ENCODE measurements at places on chromosomes 4 and X. TPM values are rescaled to one million over a fixed set of nuclear protein-coding genes. Genes with fewer than 3 reads are reported as not detected.
A peak's percentile ranks its signal among the peaks of the same experiment; 100 is the strongest.

DNA sequence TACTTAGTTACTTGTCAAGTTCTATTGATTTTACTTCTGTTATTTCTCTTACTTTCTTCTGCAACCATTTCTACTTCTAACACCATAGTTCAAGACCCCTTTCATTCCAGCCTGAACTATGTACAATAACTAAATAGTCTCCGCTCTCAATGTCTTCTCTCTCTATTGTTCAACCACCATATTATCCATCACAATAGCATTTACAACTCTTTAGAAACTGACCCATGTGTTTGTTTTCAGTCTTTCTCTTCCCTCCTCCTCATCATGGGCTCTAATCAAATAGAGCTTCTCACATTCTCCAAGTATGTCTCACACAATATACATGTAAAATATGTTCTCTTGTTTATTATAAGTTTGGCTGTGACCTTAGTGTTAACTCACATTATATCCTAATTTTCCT, 143.6 kb downstream of the ZAR1 start:
- DNase-seq = no peak

DNA sequence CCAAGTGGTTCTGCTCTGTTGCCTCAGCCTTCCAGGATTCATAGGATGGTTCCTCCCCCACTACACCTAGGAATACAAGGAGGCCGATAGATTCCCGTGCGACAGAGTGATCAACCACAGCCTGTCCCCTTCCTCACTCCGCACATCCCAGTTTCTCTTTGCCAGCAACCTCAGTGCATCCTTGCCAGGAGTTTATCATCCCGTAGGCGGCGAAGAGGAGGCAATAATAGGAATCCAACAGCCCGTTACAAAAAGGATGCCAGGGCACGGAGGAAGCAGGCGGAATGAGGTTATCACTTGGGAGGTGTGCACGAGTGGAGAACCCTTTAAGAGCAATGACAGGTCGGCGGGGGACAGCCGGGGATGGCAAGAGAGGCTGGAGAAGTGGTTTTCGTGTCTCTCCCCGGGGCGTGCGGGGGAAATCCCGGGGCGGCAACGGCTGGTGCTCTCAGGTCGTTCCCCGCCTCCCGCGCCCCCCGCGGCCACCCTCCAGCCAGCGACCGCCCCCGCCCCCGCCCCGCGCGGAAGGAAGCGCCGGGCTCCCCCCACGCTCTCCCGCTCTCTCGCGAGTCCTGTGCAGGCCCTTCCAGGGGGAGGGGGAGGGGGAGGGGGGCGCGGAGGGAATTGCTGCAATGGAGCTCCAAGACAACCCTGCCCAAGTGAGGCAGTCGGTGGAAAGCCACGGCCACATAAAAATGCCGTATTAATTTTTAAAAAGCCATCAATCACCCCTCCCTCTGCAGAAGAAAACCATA, 1.6 kb downstream of the PPP3CA start:
- no peak for DNase-seq

- DNase-seq = no peak
These were observed 36.5 kb upstream of the NPFFR2 start for GRCh38 chr4:71995297-71995696.

GRCh38 chr4:142558851-142559250, 287.2 kb downstream of the INPP4B start:
- DNase-seq = no peak

GRCh38 chr4:110020646-110021443, 108.2 kb downstream of the EGF start:
- DNase-seq = no peak

GRCh38 chr4:144696376-144696775, 50.4 kb downstream of the HHIP start:
- no peak for DNase-seq

GRCh38 chr4:119977076-119977940, 89.3 kb downstream of the MAD2L1 start:
- no peak for DNase-seq

DNA sequence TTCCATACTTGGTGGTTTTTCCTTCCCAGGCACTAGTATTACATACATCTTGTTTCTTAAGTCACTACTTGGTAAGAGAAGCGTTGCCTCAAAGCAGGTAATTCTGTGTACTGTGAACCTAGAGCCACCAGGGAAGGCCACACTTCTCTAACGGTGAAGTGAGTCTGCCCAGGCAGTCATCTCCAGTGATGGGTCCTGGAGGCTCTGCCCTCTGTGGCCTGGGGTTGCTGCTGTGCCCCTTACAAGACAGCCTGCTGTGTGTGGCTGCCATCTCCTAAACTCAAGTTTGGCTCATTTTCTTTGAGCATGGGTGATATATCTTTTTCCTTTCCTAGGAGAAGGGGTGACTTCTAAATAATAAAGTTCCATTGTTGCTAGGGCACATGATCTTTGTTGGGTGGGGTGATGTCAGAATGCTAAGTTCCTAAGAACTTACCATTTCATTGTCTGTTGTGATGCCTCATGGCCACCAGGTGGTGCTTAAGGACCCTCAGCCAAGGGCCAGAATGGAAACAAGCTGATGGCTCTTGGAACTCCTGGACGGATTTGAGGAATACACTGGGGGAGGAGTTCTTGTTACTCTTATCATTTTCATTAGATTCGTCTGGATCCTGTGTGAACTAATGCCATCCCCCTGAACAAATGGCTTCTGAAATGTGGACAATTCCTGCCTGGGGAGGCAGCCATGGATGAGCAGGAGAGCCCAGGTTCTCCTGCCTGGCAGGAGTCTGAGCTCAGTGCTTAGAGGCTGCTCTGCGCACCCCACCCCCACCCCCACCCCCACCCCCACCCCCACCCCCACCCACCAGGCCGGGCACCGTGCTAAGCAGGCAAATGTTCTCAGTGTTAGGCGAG, 41.1 kb upstream of the WDR1 start:
- peak; percentile 61 for DNase-seq

- DNase-seq = no peak
These were observed 36.1 kb downstream of the COQ2 start for GRCh38 chr4:83248486-83248885.

HMGN5 gene
- 0.29 TPM for total RNA-seq

ACTRT1 gene
- not detected for total RNA-seq

LRCH2 gene
- 2.7 TPM for total RNA-seq

KIF4A gene
- total RNA-seq = 6.3 TPM

Measured in glomerular endothelial cell (primary cell).